ENCODE measurements at places on chromosomes 2 and 18.

DNA sequence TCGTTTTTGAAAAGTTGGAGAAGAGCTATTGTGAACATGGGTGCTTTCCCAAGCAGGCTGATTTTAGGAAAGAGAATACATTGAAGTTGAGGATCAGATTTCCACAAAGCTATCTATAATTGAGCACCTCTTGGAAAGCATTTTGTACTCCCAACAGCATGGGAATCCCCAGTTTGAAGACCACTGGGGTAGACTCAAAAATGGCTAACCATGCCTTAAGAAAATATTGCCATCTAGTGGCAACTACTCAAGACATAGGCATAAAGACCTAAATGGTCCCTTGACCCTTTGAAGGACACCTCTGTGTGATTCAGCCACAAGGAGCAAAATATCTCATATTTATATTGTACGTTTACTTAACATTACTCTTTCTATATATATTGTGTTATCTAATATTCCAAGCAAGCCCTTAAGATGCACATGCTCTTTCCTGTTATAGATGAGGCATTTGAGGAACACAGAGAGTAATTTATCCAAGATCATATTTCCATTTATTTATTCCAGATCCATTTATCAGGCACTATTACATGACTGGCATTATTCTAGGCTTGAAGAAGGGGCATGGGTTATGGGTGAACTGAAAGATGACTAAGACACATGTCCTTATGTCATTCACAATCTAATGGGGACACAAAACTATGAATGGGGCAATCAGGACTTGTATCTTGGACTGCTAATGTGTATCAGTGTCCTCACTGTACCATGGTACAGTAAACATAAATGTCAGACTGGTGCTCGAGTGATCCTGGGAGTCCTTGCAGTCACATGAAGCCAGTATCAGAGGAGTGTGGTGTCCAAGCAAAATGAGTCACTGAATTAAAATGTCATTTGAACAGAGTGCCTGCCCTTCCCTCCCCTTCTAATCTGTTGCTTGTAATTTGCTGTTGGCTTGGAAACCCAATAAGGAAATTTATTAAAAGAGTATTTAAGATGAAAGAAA lies 121.0 kb upstream of the XPO1 start:
- no peak for DNase-seq

- no peak for DNase-seq
Observed at GRCh38 chr18:7102131-7102530, 15.5 kb downstream of the LAMA1 start.

DNA sequence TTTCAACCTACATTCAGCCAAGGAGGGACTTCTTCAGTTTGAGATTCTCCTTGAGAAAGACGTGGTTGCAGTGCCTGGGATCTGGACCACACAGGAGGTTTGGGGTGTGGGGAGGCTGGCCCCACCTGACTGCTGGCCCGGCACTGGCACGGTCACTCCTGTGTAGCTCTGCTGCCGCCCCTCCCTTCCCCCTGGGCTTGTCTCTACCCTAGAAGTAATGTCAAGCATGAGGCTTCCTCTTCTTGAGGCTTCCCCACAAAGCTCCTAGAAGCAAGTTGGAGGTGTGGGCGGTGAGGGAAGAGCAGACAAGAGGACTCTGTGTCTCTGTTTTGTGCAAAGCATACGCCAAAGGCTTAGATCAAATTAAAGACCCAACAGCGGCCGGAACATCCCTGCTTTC lies 8.7 kb downstream of the KLHL29 start:
- DNase-seq, result no peak

DNA sequence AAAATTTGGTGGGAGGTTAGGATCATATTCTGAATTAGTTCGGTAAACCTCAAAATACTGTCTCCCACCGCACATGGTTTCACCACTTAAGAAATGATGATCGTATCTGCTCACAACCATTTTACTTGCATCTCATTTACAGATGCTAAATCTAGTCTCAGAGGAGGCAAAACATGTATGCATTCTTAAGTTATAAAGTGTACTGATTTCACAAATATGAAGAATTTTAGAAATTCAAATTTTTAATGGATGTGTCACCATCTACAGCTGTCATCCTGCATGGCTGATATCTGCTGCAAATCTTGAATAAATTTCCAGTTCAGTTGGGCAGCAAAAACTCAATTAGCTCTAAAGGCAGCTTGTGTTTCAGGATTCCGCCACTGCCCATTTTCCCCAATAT lies 243.3 kb upstream of the KCNJ3 start:
- DNase-seq, result no peak

Data from ecto neural progenitor cell (in vitro differentiated cells).